Fibroblast of skin of scalp (primary cell): ENCODE measurements at places on chromosomes 6 and 20.

DNA sequence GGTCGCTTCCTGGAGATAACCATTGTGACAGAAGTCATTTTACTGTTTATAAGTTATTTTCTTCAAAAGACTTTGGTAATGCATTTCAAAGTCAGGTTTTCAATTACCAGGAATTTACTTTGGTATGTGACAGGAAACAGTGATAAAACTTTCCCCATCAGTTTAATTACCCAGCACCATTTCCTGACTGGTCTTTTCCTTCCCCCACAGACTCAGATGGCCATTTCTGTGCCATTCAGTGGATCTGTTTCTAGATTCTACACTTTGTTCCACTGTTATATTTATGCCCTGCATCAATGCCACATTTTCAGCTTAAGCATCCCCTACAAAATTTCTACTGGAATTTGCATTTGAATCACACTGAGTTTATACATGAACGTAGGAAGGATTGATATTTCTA, 16.3 kb downstream of the RRBP1 start:
- no peak for DNase-seq

- peak; percentile 84 for DNase-seq
Measured at GRCh38 chr6:100283285-100283684, 181.4 kb downstream of the SIM1 start.

DNA sequence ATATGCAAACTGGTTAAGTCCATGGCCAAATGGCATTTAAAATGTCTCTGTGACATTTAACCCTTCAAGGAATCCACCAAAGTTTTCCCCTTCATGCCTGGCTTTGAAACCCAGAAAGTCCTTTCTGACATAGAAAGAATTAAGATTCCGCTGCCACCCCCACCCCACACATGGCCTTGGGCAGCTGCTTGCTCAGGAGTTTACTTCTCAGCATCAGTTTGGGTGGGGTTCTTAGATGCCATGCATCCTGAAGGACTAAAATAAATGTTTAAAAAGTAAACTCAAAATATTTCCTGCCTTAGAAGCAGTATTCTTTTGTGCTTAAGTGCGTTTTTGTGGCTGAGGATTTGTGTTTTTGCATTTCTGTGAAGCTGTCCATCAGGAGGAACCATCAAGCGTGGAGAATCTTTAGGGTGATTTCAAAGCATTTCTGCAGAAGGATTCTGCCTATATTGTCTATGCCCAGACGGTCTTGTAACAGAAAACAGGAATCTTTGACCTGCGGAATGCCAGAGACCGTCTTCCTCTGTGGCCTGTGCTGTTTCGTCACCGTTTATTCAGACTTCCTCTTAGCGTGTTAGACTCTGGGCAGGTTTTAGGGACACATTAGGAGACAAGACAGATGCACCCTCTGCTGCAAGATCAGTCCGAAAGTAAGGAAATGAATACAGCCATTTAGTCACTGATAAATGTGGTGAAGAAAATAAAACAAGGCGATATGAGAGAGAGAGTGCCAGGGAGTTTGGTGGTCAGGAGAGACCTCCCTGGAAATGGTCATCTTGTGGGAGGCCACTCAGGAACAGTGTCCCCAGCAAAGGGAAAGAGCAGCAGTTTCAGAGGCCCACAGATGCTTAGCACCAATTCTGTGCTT, 6.2 kb downstream of the DUSP22 start:
- DNase-seq: no peak

GRCh38 chr6:133704371-133704770, 184.5 kb upstream of the TCF21 start:
- DNase-seq: peak; percentile 43

DNA sequence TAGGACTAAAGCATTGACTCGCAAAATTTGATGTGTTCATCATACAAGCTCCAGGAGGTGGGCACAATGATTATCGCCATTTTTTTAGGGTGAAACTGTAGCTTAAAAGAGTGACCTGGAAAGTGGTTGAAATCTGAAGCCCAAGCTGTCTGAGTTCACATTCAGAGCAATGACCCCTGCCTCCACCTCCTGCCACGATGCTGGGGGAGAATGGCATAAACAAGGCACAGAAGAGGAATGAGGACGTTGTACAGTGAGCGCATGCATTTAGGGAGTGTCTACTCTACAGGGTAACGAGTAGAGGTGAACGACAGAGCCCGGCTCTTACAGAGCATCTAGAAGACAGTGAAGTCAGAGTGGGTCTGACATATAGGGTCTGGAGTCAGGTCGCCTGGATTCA, 37.2 kb downstream of the CNKSR3 start:
- no peak for DNase-seq

GRCh38 chr6:16205377-16206144, 32.8 kb upstream of the GMPR start:
- DNase-seq: peak; percentile 96

GRCh38 chr20:31596831-31597480, 8.1 kb upstream of the ID1 start:
- no peak for DNase-seq

DNA sequence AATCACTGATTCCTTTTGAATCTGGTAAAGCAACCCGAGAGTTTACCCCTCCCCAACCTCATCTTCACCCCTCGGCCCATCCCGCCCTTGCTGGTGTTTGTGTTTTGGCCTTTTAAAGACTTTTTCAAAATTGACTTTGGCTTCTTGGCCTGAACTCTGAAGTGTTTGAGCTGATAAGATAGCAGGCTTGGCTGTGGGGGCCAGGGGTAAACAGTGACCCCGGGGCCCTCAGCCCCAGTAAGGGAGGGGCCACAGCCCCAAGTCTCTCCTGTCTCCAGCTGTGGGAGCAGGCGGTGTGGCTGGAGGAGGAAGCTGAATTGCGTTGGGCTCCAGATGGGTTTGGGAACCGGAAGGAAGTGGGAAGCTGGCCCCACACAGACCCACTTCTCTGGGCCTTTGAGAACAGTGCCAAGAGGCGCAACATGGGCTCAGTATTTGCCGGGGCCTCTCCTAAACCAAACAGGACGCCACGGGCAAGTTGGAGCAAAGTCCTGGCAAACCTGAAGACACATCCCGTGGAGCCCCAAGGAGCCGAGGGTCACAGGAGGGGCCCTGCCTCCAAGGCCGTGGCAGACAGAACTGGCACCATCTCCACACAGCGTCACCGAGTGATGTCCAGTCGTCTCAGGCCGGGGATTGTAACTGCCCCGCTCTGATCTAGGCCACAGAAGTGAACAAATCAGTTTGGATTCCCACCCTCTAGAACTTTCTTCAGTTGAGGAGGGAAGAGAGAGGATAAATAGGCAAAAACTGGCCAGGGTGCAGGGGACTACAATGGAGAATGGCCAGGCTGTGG, 54.3 kb upstream of the PTPN1 start:
- no peak for DNase-seq

- DNase-seq: peak; percentile 49
Measured at GRCh38 chr20:50191544-50192363, 1.1 kb downstream of the CEBPB start.

- no peak for DNase-seq
Measured at GRCh38 chr6:57252137-57252536, 30.0 kb upstream of the RAB23 start.

GRCh38 chr6:70884074-70884983, 72.5 kb downstream of the B3GAT2 start:
- peak; percentile 56 for DNase-seq

GRCh38 chr6:169865346-169866139, 114.1 kb downstream of the ERMARD start:
- DNase-seq: no peak

GRCh38 chr6:152078001-152078400, 270.5 kb downstream of the ESR1 start:
- no peak for DNase-seq

DNA sequence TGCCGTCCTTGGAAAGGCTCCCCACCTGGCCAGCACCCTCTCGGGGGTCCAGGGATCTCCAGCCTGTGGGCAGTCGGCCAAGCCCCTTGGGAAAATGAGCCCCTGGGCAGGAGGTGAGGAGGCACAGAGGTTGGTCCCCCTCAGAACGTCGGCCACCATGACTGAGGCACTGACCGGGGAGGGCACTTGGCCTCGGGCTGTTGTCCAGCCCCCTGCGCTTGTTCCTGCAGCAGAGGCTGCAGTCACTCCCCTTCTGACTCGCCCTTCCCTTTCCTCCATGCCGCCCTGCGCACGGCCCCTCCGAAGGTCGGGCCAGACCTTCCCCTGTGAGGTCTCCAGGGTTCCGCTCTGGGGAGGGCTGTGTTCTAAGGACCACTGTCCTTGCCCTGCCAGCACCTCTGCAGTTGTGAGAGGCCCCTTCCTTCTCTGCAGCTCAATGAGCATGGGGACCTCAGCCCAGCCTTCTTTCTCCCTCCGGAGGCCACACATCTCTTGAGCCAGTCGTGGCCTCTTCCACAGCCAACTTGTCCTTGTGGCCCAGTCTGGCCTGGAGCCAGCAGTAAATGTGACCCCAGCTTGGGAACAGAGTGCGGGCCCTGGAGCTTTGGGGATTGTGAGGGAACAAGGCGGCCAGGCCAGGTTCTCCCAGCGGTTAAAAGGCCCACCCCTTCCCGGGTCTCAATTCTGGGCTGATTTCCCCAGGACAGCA, 195.5 kb downstream of the DLL1 start:
- no peak for DNase-seq

DNA sequence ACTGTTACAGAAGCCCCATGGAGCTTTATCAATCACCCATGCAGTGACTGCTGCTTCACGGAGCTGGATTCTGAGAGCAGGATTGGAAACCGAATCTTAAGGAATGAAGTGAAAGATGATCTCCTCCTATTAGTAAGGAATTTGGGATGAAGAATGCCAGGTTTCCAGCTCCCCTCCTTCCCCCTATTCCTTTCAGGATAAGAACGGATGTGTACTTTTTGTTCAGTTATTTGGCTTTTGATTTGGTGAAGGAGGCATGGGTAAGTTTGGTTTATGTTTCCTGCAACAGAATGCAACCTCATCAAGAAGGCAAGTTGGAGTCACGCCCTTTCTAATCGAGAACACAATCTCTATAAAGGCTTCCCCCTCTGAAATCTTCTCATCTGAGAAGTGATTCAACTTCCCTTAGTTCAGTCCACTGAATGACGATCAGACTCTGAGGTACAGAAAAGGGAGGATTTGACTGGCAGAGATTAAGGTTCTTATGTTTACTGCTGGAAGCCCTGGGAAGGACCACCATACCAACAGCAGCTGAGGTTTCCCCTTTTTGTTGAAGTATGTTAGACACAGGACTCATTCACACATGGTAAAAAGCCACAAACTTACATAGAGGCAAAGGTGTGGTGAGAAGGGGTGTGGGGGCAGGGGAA, 5.5 kb downstream of the ELMO2 start:
- peak; percentile 54 for DNase-seq

GRCh38 chr6:32962213-32962826, 6.1 kb upstream of the BRD2 start:
- no peak for DNase-seq

GRCh38 chr6:112663698-112664097, 316.6 kb downstream of the RFPL4B start:
- DNase-seq: no peak

DNA sequence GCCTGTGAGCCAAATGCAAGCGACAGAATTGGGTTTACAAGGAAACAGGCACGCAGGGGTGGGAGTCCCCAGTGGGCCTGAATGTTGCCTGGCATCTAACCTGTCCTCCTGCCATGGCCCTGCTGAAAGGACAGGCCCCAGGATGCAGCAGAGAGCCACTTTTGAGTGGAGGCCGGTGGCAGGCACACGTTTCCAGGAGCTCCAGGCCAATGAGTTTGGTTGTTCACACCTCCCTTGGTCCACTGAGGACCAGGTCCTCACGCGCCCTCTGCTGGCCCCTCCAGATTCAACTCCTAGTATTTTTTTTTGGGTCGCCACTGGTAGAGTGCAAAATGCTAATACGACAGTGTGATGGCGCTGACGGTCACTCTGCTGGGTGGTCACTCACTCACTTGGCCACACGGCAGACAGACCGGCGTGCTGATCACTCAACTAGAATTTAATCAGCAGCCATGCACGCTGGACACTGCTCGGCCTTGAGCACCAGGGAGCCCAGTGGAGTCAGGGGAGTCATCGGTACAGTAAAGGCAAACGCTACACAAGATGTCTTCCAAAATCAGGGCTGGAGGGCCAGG, 81.7 kb upstream of the NFATC2 start:
- DNase-seq: peak; percentile 71

GRCh38 chr6:160457823-160458222, 109.6 kb downstream of the SLC22A3 start:
- no peak for DNase-seq

DNA sequence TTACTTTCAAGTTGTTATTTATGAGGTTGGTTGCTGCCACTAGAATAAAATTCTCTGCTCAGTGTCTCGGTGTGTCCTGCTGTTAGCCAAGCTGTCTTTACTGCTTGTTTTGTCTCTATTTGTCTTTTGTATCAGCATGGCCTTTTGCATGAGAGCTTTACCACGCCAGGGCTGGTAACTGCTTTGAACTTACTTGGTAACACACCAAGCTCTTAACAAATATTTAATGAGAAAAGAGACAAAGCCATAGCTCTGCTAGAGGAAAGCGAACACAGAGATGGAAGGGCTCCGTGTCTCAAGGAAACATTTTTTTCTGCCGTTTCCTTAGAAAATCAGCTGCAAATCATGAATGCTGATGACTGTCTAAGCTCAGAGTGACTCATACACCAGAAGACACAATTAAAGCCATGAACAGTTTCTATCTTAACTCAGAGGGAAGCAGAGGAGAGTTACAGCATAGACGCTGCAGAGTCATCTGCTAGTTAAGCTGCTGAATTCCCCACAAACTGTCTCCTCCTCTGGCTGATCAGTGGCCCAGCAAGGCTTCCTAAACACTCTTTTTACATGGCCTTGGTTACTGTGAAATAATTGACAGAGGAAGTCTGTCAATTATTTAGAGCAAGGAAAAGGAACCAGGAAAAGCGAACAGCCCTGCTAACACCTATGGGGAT, 44.8 kb downstream of the AGPAT4 start:
- peak; percentile 88 for DNase-seq

GRCh38 chr20:31838646-31839292, 6.6 kb downstream of the FOXS1 start:
- peak; percentile 50 for DNase-seq

GRCh38 chr6:5556011-5556410, 294.7 kb downstream of the FARS2 start:
- DNase-seq: no peak

DNA sequence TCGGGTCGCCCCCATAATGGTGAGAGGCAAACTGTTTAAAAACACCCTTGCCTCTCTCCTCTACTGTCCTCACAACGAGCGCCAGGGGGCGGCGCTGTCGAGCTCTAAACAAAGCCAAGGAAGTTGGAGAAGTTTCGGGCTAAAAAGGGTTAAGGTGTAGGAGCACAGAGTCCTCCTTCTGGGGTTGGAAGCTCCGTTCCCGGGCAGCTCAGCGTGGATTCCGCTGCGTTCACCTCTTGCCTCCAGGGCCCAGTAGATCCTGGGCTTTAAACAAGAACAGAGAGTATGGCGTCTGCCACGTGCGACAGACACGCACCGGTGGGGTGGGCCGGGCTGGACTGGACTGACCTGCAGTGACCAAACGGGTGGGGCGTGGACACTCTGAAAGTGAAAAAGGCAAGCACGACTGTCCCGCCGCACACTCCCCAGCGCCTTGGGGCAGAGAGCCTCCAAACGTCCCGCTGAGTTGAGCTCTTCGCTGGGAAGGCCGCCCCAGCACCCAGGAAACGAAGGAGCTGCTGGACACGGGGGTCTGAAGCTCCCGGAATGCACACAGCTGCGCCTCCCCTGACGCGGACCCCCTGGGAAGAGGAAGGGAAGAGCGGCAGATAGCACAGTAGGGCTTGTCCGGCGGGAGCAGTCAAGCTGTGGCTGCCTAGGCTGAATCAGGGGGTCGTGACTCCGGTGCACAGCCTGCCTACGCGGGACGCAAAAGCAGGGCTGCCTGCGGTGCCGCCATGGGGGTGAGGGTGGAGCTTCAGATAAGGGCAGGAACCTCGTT, 1.6 kb upstream of the THBD start:
- peak; percentile 86 for DNase-seq
